ENCODE measurements at places on chromosomes 1 and 21. TPM values are rescaled to one million over a fixed set of nuclear protein-coding genes. Genes with fewer than 3 reads are reported as not detected.

Gene HJV
- not detected for total RNA-seq

Gene KDF1
- total RNA-seq: not detected

Gene IGSF21
- total RNA-seq: not detected

Gene PLA2G2D
- total RNA-seq: not detected

Gene KCNT2
- not detected for total RNA-seq

Gene CFAP107
- total RNA-seq: not detected

Gene CYP4A22
- total RNA-seq: not detected

Gene B3GALT2
- 0.50 TPM for total RNA-seq

Gene RBP7
- total RNA-seq: not detected

Gene TMEM50B
- total RNA-seq: 16.9 TPM

Gene SF3B4
- 129 TPM for total RNA-seq

Gene S100A5
- total RNA-seq: 0.95 TPM

Gene DENND4B
- 115 TPM for total RNA-seq

GRCh38 chr1:62687421-62687902 lies 724 bp downstream of the DOCK7 start:
- peak; percentile 7 for DNase-seq

DNA sequence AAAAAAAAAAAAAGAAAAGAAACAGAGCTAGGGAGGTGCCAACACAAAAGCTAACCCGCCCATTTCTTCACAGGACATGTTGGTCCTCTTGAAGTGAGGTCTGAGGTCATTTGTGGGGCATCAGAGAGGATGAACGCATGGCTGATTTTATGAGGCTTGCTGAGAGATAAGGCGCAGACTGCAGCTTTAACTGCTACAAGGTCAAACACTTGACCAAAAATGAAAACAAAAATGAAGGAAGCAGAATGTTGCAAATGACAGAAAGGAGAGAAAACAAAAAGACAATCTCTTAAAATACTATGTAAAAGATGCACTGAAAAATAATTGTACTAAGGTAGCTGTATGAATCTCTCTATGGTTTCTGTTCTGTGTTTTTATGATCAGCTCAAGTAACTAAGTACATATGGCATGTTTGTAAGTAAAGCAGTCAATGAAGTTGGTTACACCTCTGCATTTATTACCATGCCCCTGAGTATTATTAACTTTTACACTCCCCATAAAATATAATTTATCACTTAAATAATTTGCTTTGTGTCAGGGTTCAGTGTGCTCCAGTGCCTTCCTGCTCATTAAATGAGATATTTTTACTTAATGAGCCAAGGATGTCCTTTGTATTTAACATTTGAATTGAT lies 249.1 kb upstream of the NR5A2 start:
- no peak for DNase-seq

GRCh38 chr1:246772686-246773085 lies 48.5 kb downstream of the SCCPDH start:
- no peak for DNase-seq

DNA sequence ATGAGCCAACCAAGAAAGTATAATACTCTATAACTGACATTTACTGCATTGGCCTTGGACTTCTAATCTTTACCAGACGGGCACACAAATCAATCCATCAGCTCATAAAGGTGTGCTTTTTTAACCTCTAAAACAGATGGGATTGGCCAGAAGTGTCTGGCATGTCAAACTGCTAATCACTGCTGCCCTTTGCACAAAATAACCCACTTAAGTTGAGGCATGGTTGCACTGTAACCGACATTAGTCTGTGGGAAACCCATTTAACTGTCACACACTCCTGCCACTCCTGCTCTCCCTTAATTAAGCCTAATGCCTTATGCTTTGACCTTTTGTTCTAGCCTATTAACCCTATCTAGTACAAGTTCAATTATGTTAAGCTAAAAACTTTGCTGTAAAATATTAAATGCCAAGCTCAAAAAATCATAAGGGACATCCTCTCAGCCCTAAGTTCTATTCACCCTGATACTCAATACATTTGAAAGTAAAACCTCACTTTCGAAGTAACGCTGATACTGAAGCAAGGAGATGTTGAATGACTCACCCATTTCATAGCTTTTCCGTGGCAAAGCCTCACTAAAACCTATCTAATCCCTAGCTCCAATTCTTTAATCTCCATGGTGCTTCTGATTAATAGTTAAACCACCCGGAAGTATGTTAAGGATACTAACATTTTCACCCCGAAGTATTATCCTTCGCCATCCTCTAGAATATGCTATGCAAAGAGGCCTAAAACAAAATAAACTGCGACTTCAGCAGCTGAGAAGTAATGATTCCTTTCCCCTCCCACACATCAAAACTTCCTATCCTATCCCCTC lies 12.9 kb downstream of the NRIP1 start:
- no peak for DNase-seq

DNA sequence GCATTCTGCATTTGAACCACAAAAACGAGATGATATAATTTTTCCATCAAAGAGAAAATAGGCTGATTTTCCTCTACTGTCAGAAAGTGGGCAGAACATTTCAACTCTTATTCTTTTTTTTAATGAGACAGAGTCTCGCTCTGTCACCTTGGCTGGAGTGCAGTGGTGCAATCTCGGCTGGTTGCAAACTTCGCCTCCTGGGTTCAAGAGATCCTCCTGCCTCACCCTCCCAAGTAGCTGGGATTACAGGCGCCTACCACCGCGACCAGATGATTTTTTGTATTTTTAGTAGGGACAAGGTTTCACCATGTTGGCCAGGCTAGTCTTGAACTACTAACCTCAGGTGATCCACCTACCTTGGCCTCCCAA lies 11.6 kb downstream of the DSTYK start:
- DNase-seq: no peak

DNA sequence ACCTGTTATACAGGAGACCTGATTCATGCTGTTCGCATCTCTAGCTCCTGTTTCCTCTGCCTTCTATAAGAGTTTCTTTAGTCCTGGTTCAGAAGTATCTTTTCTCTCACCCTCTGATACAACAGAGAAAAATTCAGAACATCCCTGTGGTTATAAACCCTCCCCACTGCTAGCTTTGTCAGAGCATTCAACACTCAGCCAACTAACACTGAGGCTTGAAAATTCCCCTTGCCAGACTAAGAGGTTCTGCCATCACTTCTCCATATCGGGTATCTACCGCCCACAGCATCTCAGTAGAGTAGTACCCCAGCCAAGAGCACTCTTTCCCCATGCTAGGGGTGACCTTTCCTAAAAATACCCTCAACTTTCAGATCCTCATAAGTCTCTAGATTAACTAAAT lies 19.6 kb upstream of the PIK3R3 start:
- DNase-seq: no peak

DNA sequence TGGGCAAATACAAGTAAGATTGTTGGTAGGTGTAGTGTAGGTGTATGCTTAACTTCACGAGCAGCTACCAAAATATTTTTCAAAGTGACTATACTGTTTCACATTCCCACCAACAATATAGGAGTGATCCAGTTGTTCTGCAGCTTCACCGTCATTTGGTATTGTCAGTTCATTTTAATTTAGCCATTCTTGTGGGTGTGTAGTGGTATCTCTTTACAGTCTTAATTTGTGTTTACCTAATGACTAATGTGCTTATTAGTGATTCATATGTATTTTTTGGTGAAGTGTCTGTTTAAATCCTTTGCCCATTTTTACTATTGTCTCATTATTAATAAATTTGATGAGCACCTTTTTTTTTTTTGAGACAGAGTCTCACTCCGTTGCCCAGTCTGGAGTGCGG lies 35.4 kb downstream of the RCSD1 start:
- no peak for DNase-seq

- no peak for DNase-seq
Observed at GRCh38 chr21:29638138-29638537, 301.7 kb downstream of the GRIK1 start.

GRCh38 chr1:228510101-228510802 lies 23.1 kb downstream of the RNF187 start:
- no peak for DNase-seq

DNA sequence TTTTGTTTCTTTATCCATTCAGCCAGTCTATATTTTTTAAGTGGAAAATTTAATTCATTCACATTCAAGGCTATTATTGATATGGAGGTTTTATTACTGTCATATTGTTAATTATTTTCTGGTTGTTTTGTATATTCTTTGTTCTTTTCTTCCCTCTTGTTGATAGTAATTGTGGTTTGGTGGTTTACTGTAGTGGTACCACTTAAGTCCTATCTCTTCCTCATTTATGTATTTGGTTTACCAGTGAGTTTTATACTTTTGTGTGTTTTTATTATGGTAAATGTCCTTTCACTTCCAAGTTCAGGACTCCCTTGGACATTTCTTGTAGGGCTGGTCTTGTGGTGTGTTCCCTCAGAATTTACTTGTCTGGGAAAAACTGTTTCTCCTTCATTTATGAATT lies 28.1 kb upstream of the PM20D1 start:
- DNase-seq: no peak

DNA sequence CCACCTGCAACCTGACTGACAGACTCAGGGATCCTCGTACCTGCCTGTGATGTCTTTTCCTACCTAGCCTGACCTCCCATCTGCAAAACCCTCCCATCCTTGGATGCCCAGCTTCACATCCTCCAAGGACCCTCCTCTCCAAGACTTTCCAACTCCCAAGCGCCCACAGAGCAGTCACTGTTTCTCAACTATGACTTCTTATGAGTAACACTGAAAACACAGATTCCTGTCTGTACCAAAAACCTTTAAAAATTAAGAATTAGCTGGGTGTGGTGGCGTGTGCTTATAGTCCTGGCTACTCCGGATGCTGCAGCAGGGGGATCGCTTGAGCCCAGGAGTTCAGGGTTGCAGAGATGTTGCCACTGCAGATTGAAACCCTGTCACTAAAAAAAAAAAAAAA lies 181.9 kb downstream of the PSMG1 start:
- no peak for DNase-seq

DNA sequence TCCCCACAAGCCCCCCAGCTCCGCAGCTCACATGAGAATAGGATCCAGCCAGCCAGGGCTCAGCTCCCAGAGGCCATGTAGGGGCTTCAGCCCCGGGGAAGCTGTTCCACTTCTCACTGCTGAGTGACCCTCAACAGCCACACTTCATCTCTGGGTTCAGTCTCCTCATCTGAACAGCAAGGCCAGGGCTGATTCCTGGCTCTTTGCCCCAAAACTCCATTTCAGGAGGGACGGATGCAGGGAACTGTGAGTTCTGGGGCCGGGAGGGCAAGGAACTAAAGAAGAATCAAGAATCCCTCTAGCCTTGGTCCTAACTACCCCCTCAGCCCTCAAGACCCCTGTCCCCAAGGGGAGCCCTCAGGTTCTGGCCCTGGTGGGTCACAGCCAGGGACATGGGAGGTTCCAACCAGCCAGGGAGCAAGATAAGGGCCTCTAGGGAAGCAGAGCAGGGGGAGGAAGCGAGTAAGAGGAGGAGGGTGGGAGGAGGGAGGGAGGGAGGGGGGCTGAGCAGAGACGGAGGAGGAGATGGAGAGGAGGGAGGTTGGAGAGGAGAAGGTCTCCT lies 13.1 kb downstream of the SDC3 start:
- no peak for DNase-seq

DNA sequence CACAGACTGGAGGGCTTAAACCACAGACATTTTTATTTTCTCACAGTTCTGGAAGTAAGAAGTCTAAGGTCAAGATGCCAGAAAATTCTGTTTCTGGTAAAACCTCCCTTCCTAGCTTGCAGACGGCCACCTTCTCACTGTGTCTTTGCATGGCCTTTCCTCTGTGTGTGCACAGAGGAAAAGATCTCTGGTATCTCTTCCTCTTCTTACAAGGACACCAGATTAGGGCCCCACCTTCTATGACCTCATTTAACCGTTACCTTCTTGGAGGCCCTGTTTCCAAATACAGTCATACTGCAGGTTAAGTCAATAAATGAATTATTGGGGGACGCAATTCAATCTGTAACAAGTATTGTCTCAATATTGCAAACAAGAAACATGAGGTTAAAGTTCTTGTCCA lies 63.0 kb upstream of the PRDX6 start:
- DNase-seq: no peak

GRCh38 chr1:19156676-19157075 lies 53.4 kb downstream of the UBR4 start:
- DNase-seq: no peak

DNA sequence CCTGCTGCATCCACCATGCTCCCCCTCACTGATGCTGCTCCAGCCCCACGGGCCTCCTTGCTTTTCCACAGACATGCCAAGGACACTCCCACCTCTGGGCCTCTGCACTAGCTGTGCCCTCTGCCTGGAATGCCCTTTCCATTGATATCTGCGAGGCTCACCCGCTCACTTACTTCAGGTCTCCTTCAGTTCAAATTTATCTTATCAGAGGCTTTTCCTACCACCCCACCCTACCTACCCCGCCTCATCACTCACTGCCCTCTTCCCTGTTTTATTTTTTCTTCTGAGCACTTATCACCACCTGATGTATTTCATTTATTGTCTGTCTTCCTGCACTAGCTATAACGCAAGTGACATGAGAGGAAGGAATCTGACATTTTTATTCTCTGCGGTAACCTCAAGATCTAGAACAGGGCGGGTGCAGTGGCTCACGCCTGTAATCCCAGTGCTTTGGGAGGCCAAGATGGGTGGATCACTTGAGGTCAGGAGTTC lies 7.0 kb downstream of the HSPG2 start:
- no peak for DNase-seq

DNA sequence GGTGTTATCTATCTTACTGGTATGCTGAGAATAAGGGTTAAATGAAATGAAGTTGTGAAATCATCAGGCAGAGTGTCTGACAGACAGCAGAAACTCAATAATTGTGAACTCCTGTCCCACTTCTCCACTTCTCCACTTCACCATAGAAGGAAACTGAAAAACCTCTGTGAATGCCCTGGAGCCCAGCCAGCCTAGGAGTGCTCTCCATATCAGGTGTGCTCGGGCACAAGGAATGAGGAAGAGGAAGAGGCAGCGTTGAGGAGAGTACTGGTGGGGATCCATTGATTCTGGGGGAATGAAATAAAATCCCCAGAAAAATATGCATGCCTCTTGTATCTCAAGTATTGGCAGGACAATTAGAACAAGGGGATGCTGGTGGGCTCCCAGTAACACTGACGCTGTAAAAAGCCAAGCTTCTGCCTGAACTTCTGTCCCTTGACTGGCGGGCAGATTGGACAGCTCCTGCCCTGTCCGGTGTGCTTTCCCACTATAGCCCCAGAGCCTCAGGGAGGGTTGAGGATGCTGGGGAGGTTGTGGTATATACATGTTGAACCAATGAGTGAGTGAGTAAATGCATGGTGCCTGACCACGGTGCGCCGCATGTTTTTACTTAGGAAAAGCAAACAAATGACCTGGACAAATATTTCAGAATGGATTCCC lies 47.7 kb downstream of the NMNAT2 start:
- DNase-seq: no peak

- DNase-seq: no peak
Observed at GRCh38 chr1:47842228-47842919, 154.8 kb downstream of the TRABD2B start.

- DNase-seq: no peak
Observed at GRCh38 chr1:244352156-244352830, 99.4 kb downstream of the ADSS2 start.

- DNase-seq: no peak
Observed at GRCh38 chr21:46195595-46196195, 11.4 kb upstream of the SPATC1L start.
